M059J (cell line): ENCODE measurements at places on chromosomes 6 and 20.
A peak's percentile ranks its signal among the peaks of the same experiment; 100 is the strongest.

DNA sequence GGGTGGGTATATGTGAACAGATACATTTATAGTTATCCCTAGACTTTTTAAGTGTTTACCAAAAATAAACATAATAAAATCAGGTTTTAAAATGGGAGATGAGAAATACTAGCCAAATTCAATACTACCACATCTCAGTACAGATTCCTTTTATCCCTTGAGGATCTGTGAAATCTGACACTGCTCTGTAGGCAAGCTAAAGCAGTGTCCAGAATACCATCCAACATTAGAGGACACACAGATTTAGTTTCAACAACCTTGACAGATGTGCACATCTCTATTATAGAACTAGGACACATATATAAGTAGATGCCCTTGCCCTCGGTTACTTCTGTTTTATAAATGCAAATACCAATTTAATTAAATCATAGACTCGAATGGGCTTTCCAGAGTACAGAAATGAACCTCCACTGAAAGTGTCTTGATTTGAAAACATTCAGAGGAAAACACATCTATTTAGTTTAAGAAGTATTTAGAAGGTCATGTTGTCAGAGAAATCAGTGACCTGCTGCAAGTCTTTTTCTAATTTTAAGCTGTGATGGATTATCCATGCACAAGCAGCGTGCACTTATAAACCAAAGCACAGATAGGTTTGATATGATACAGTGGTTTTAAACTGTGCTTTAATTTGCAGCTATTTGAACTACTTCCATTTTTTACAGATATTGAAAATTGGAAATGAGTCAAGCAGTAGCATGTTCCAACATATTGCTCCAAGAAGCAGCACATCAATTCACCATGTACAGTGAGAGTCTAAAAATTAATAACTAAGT is 156.3 kb upstream of the EPHA7 start:
- no peak for DNase-seq

GRCh38 chr6:10976571-10976970 is 67.5 kb downstream of the ELOVL2 start:
- peak; percentile 77 for DNase-seq

DNA sequence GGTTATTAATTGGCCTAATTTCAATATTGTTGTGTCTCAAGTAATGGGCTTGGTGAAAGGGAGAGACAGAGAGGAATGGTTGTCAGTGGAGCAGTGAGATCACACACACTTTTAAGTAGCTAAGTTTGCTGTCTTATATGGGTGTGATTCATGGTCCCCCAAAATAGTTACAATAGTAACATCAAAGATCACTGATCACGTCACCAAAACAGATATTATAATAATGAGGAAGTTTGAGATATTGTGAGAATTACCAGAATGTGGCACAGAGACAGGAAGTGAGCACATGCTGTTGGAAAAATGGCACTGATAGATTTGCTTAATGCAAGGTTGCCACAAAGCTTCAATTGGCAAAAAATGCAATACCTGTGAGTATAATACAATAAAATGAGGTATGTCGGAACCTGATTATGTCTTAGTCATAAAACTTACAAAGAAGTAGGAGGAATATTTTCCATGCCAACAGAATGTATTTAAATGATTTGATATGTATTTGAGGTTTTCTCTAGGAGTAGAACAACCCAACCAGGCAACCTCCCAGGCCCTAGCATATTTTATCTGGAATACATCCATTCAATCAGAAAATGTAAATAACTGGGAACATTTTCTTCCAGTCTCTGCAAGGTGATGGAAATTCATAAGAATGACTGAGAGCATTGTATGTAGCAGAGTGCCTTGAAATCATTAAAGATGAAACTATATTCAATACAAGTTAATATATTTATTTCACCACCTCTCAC is 167.8 kb downstream of the CARMIL1 start:
- no peak for DNase-seq

DNA sequence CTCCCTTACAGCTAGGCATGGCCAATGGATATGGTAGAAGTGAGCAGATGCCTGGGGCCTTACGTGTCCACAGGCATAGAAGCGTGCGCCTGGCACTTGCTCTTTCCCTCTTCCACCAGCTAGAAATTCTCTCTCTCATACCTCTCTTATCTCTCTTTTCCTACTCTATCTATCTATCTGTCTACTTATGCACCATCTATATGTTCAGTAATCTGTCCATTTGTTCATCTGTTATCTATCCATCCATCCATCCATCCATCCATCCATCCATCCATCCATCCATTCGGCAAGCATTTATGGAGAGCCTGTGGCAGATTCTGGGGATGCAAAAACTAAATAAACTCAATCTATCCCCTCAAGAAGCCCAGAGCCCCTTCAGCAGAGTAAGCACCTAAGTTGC is 70.2 kb downstream of the KCNB1 start:
- DNase-seq: no peak

GRCh38 chr6:79186564-79186963 is 47.9 kb downstream of the HMGN3 start:
- no peak for DNase-seq

DNA sequence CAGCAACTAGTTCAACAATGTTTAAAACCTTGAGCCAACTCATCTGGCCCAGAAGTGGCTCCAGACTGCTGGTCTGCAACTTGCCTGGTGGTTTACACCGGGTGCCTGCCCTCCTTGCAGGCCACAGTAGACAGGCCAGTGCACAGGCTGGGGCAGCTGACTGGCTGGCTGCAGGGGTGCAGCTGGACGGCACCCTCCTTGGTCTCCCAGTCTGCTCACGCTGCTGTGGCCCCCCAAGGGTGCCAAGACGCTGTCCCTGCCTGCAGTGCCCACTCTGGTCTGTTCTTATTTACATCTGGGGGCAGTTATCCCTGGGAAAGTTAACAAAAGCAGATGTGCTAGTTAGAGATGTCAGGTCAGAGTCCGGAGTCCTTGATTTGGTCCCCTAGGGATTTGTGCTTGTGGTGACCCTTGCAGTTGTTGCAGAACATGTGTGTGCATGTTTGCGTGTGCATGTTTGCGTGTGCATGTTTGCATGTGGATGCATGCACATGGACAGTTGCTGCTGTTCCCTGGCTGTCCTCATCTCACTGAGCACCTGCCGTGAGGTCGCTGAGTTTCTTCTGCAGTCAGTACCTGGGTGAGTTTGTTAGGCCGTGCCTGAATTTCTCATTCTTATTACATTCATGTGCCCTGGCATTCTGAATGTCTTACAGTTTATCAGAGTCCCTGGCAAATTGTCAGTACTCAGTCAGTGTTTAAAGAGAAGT is 48.2 kb upstream of the IRF4 start:
- no peak for DNase-seq

DNA sequence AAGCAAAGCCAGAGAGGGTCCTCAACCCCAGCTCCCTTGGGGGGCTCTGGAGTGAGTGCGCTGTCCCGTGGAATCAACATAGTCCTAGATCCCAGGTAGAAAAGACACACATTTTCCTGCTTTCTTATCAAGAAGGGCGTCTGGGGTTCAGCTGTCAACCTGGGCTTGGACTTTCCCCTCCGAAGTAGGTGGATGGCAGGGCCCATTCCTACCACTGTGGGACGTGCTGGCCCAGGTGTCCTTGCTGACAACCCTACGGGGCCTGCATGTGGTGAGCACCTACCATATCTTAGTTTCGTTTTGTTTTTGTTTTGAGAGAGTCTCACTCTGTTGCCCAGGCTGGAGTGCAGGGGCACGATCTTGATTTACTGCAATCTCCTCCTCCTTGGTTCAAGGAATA is 42.4 kb downstream of the MYT1 start:
- no peak for DNase-seq

DNA sequence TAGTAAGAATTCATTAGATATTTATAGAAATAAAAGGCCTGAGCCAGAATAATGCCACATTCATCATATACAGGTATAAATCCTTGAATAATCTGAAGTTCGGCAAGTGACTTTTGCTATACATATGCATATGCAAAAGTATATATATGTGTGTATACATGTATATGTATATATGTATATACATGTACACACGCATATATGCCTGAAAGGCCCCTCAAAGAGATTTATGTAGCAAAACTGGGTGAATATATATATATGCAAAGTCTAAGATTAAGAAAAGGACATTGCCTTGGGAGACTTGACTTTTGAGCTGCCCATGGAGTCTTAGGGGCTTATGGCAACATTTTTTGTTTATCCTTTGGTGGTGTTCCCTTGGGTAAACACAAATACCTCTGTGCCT is 231.4 kb downstream of the BMP2 start:
- no peak for DNase-seq
